ENCODE measurements at places on chromosomes 12 and 14. TPM values are rescaled to one million over a fixed set of nuclear protein-coding genes. Genes with fewer than 3 reads are reported as not detected.

The TRPV4 gene
- total RNA-seq: 1.6 TPM

GRCh38 chr14:69005432-69006148 is 26.5 kb upstream of the ACTN1 start:
- DNase-seq: peak; percentile 97

The ARHGEF25 gene
- 43.0 TPM for total RNA-seq

- DNase-seq: peak; percentile 49
These were observed 419.0 kb upstream of the CCDC196 start for GRCh38 chr14:66066981-66067776.

The GARIN6 gene
- total RNA-seq: not detected

GRCh38 chr12:83527810-83528209 is 841.1 kb downstream of the TMTC2 start:
- no peak for DNase-seq

- peak; percentile 97 for DNase-seq
These were observed at the start of the genes POLE and PXMP2 for GRCh38 chr12:132687211-132688164. POLE (minus strand) TSS chr12:132687342; CDS start chr12:132687315, 27 bp downstream. PXMP2 (plus strand) TSS chr12:132687587; CDS start chr12:132687671, 84 bp downstream.

DNA sequence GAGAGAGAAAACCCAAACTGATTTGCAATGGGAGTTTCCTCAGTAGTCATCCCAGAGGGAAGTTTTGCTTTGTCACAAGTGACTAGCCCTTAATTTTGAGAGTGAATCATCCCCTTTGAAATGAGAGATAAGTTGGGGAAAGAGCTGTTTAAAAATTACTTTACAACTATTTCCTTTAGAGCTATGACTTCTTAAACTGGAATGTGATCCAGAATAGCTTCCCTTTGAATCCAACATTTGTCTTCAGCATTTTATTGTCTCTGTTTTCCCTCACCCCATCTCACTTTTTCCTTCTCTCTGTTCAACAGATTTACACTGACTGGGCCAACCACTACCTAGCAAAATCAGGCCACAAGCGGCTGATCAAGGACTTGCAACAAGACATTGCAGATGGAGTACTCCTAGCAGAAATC is 109.3 kb downstream of the NAV3 start:
- DNase-seq: peak; percentile 93

GRCh38 chr14:91315844-91316267 is 71.4 kb upstream of the GPR68 start:
- DNase-seq: no peak

- no peak for DNase-seq
These were observed 22.9 kb downstream of the VEZT start for GRCh38 chr12:95240556-95240955.

The GALNT8 gene
- not detected for total RNA-seq

DNA sequence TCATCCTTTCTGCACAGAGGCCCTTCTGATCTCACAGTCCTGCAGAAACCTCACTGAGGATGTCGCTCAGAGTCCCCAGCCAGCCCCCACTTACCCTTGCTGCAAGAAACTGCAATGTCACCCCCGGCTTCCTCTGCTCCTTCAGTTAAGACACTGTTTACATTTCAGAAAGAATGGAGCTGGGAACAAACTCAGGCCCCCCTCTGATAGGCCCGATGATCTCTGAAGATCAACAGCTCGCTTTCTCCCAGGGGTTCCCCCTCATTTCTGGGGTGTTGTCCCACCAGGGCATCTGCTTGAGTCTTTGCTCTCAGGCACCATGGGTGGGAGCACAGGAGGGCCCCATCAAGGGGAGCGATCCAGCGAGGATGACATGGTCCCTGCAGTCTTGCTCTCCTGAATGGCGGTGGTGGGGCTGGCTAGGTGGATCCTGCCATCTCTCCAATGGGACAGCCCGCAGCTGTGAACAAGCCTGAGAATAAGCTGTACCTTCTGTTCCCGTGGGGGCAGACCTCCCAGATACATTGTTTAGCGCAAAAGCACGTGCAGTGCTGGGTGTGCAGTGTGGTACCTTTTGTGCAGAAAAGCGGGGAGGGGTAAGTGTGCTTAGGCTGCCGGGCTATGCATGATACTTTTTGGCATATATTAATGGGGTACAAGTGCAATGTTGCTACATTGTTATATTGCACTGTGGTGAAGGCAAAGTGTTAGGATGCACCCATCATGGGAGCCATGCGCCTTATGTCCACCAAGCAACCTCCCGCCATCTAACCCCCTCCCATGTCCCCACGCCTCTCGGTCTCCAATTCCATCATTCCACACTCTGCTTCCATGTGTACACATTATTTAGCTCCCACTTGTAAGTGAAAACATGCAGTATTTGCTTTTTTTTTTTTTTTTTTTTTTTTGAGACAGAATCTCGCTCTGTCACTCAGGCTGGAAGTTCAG is 6.7 kb upstream of the NCOR2 start:
- no peak for DNase-seq

- no peak for DNase-seq
These were observed 68.9 kb downstream of the DNAI7 start for GRCh38 chr12:25126101-25126500.

Measured in GM23248 (cell line).